ENCODE measurements at places on chromosomes 3 and 15.

DNA sequence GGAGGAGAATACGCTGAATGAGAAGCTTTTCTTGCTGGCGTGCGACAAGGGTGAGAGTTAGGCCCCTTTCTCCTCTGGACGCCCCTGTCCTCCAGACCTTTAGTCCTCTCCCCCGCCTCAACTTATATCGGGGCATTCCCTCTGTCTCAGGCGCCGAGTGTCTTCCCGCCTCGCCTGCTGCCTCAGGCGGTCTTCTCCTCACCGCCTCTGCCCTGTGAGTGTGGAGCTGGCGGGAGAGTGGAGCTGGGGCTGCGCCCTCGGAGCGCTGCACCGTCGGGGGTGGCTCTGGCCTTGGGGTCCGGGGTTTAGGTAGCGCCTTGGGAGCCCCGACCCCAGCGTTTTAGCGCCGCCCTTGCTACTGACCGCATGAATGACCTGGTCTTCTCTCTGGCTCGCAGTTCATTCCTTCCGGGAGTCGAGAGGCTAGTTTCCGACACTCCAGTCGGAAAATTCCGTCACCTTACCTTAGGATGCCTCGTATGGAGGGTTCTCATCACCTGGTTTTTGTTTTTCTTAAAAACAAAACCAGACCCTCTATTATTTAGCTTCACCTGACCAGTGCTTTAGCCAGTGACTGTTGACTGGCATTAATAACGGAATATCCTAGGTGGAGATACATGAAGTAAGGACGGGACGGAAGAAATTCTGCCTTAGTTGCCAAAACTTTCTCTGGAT is 985 bp downstream of the TRPC1 start:
- peak; percentile 25 for DNase-seq

- no peak for DNase-seq
Observed at GRCh38 chr3:197331131-197331530, 32.7 kb upstream of the DLG1 start.

GRCh38 chr15:40379853-40380252 is 2.7 kb upstream of the KNSTRN start:
- DNase-seq: no peak

DNA sequence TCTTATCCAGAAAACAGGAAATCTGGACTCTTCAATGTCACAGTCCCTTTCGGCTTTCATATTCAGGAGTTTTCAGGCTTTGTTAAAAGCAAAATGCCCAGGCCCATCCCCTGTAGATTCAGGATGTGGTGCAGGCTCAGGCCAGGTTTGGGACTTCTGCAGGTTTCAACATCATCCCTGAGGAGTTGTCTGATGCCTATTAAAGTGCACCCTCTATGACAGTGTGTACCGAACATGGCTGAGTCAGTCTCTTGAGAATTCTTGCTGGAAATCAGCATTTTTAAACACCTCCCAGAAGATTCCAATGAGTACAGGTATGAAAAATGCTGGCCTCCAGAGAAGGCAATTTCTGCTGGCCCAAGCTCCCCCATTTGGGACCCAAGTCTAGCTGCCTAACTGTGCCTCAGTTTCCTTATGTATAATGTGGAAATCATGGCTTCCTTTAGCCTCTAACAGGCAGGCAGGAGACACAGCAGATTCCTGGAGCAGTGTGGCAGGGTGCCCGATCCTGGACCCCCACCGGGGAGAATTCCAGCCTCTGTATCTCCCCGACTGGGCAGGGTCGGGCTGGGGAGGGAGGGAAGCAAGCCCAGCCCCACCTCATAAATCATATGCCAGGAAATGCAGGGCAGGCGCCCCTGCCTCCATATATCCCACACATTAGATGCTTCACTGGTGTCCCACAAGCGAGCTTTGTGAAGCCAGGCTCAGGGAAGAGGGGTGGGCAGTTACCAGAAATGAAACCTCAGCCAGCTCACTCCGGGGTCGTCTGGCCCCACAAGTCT is 44.4 kb upstream of the SLC6A11 start:
- DNase-seq: no peak

DNA sequence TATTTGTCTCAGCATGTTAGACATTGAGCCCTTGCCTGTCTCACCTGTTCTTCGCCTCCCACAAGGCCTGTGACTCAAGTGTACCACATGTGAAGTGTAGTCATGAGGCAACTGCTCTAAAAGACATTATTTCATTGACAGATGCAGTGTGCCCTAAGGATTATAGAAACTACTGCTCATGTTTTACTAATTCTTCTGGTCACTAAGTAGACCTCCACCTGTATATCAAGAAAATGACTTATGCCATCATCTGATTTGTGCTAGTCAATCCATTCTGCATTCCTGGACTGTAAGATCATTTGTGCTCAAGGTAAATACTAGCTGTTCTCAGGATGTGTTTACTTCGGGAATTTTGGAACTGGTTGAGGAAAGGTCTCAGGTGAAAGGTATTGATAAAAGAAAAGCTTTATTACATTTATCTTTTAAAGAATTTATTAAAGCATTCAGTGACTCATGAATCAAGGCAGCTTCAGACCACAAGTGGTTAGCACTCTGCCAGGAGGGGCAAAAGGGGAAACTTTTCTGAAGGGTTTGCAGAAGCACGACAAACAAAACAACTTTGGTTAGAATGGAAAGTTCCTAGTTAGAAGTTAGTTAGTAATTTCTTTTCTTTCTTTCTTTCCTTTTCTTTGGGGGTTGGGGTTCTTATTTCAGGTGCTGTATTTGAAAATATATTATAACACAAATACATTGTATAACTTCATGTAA is 465.3 kb upstream of the CBLB start:
- no peak for DNase-seq

GRCh38 chr3:39531066-39531465 is 63.6 kb downstream of the MOBP start:
- DNase-seq: no peak

- DNase-seq: no peak
Observed at GRCh38 chr3:56339244-56339643, 129.0 kb downstream of the ERC2 start.

DNA sequence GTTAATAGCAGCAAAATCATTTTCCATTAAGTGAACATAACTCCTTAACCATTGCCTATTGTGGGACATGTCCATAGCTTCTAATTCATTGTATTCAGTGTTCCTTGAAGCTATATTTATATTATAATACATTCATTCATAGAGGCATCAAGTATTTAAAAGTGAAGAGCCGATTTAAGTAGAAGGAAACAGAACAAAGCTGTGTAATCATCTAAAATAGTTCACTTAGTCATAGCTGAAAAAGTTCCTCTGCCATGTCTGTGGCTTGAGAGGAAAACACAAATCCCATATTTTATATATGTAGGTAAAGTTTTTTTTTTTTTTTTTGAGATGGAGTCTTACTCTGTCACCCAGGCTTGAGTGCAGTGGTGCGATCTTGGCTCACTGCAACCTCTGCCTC is 54.5 kb downstream of the TMEM108 start:
- DNase-seq: no peak

GRCh38 chr3:62132027-62132602 is 241.2 kb downstream of the FEZF2 start:
- DNase-seq: no peak

GRCh38 chr3:146308682-146309081 is 57.8 kb upstream of the PLSCR4 start:
- no peak for DNase-seq

DNA sequence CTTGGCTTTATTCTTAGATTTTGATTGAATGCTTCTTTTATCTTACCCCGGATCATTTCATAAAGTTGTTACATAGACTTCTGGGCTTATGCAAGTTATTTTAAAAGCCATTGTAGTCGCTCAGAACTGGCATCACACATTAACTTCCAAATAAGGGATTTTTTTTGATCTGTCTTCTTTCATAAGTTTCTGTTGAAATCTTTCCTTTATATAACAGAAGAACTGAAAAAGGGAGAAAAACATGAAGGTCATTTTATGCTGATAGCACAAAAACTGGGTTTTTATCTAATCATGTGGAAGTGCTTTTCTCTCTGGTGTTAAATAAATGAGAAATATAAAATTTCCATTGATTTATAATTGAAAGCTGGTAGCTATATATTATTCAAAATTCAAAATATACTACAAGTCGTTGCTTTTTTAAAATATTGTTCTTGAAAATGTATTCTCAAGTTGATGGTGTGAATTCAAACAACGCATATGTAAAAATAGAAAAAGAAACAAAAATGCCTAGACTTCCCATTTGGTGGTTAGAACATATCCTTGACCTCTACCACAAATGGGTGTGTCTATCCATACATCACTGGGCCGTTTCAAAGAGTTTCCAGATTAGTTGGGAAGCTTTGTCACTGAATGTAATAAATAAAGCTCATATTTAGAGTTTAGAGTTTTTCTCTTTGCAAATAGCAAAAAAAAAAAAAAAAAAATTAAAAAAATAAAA is 258.3 kb upstream of the ZPLD1 start:
- no peak for DNase-seq

DNA sequence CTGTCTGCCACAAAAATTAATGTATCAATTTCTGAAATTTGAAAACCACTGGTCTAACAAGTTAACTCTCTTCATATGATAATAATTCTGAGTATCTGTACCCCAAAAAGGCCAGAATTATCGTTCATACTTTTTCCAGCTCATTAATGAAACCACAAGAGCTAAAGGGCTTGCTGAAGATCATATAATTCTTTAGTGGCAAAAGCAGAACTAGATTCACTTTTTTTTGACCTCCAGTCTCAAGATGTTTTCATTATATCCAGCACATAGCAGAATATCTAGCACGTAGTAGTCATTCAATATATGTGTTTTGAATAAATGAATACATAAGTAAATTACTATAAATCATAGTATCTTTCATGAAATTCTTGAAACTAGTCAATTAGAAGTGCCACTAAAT is 246.7 kb upstream of the KCNH8 start:
- DNase-seq: no peak

GRCh38 chr3:128489674-128489926 is 3.4 kb downstream of the GATA2 start:
- DNase-seq: no peak

GRCh38 chr3:35426366-35426958 is 212.9 kb upstream of the ARPP21 start:
- DNase-seq: no peak

- no peak for DNase-seq
Observed at GRCh38 chr3:174253940-174254339, 605.2 kb upstream of the NAALADL2 start.

- no peak for DNase-seq
Observed at GRCh38 chr3:163773136-163773535, 1305.2 kb downstream of the SI start.

GRCh38 chr15:83545804-83546511 is 98.8 kb downstream of the SH3GL3 start:
- DNase-seq: no peak

DNA sequence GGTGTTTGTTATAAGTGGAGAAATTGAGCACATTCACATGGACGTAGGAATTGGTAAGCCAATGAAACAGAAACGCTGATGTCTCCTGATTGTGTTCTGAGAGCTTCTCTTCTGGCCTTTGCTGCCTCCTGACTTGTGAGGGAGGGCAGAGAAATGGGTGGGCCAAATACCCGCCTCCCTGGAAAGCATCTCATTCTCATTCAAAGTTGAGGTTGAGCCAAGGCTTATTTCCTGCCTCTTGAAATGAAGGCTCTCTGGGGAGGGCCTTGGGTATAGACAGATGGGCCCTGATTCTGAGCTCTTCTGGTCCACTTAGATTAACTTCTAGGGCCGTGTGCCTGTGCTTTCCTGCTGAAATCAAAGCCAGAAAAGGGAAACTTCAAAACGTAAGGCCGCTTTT is 57.4 kb upstream of the MYZAP start:
- no peak for DNase-seq

DNA sequence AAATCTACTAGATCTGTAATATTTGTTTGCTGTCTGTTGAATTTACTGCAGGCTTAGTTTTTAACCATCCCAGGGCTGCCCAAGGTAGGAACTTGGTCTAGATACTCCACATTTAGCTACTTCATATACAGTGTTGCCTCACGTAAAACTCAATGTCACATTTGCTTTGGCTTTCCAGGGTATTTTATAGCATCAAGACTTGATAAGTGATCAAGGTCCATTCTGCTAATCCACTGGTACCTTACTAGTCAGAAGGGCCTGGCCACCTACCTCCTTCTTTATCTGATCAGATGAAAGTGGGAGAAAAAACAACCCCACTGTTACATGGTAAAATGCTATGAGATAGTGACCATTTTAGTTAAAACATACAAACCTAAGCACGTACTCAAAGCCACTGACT is 25.5 kb upstream of the GREM1 start:
- DNase-seq: no peak

GRCh38 chr3:105948101-105948500 is 79.3 kb upstream of the CBLB start:
- DNase-seq: no peak

All from central memory CD8-positive, alpha-beta T cell (primary cell).